ENCODE measurements at places on chromosomes 6 and 20.

DNA sequence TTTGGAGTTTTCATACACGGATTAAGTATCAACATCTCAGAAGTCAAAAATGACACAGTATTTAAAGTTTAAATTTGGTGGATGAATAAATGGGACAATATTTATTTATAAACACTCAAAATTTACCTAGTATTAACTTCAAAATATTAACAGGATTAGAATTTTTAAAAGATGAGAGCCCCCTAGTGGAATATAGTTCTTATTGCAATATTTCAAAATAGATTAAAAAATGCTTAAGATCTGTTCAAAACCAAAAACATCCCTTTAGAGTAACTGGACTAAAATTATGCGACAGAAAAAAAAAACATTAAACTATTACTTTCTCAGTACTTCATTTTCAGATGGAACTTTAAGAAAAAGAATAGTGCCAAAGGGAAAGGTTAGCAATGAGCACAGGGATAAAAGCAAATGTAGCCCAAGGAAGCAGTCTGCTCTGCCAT is 56.6 kb downstream of the SNX14 start:
- peak; percentile 25 for DNase-seq

- DNase-seq, result no peak
Observed at GRCh38 chr6:23561732-23562131, 564.3 kb upstream of the NRSN1 start.

GRCh38 chr6:106972500-106972899 is 2.0 kb downstream of the CD24 start:
- DNase-seq, result peak; percentile 37

DNA sequence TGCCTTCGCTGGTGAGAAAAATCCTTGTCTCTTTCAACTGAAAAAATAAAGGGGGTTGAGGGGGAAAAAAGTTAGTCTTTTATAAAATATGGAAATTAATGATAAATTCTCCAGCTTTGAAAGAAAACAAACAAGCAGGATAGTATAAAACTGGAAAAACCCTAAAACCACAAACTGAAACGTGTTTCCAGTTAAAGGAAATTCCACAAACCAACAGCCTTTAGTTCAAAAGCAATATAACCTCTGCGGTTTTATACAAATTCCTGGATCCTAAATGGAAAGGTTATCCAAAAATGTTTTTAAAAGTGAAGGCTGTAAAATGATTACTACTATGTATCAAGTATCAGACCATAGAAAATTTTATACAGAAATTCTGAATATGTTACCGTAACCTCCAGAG is 55.6 kb downstream of the BMP5 start:
- no peak for DNase-seq

DNA sequence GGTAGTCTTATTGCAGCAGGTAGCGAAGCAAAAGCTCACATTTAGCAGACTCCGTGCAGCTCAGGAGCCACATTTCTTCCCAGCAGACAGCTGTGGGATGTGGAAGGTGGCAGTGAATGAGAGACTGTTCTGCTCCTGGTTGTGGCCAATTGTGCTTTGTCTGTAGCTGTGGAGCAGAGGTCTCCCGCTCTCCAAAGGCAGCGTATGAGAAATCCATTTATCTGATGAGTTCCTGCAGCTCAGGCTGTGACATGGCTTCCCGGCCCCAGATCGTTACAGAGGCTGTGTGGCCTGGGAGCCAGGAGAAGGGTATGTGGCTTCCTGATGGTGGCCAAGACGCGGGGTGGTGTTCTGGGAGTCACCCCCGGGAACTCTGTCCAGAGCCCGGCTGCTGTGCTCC is 64.5 kb upstream of the KIF16B start:
- no peak for DNase-seq

GRCh38 chr20:41407607-41408006 is 41.0 kb upstream of the EMILIN3 start:
- DNase-seq, result no peak

GRCh38 chr20:41232973-41233926 is 84.3 kb downstream of the ZHX3 start:
- DNase-seq, result peak; percentile 19

DNA sequence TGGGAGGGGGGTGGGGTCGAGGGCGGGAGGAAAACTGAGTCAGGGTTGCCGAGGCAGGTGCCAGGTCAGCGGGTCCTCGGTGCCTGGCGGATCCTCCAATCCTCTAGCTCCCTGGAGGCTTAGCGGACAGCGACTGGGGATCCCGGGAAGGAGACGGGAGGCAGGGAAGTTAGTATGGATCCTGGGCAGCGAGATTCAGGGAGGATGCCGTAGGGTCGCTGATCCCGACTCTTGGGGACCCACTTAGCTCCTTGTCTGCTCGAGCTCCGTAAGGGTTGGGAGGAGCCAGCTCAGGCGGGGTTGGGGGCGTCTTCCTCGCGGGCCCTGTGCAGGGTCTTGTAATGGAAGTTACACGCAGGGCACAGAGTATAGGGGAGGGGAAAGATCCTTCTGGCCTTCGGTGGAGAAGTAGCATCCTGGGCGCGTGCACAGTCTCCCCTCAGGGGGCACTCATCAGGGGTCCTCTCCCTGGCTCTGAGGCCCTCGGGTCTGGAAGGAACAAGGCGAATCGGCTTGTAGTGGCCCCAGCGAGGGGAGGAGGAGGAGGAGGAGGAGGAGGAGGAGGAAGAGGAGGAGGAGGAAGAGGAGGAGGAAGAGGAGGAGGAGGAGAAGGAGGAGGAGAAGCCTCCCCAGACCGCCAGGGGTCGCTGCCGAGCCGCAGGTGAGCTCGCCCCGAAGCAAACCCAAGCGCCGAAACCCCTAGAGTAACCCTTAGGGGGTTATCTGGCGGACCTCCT is 6.4 kb upstream of the SLC12A5 start:
- peak; percentile 67 for DNase-seq

DNA sequence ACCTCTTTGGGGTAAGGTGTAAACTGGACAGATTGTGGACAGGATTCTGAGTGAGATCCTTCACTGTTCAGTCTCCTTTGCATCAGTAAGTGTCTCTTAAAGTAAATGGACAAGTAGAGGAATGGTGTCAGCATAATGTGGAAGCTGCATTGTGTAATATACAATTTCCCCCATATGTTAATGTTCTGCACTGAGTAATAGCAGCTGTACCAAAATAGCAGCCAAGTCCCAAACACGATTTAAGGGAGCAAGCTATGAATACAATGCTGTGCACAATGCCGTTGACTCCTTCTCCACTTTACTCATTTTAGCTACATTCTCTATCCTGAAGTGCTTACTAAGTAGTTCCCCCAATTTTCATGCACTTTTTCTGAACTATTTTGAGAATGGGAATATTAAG is 21.1 kb upstream of the TRIM26 start:
- no peak for DNase-seq

GRCh38 chr6:3542032-3542640 is 85.3 kb upstream of the SLC22A23 start:
- no peak for DNase-seq

GRCh38 chr20:58832457-58832856 is 18.2 kb downstream of the GNAS-AS1 start:
- DNase-seq, result no peak

- DNase-seq, result no peak
Observed at GRCh38 chr6:4607793-4608192, 168.4 kb upstream of the CDYL start.

DNA sequence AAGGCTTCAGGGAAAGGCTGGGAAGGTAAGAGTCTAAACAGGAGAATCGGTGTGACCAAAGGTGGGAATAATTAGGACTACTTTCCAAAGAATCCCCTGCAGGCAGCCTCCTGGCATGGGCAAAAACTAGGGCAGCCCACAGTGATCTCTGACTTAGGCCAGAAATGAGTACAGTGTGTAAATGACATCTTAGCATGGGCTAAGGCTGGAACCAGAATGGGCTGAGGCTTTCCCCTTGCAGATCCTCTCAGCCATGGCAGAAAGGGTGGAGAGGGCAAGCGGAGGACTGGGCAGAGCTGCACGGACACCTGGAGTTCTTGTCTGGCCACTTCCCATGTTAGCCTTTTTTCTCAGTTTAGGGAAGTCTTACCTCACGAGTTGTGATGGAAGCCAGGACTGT is 69.9 kb upstream of the FOXQ1 start:
- no peak for DNase-seq

- no peak for DNase-seq
Observed at GRCh38 chr6:130783416-130784107, 43.6 kb upstream of the SMLR1 start.

DNA sequence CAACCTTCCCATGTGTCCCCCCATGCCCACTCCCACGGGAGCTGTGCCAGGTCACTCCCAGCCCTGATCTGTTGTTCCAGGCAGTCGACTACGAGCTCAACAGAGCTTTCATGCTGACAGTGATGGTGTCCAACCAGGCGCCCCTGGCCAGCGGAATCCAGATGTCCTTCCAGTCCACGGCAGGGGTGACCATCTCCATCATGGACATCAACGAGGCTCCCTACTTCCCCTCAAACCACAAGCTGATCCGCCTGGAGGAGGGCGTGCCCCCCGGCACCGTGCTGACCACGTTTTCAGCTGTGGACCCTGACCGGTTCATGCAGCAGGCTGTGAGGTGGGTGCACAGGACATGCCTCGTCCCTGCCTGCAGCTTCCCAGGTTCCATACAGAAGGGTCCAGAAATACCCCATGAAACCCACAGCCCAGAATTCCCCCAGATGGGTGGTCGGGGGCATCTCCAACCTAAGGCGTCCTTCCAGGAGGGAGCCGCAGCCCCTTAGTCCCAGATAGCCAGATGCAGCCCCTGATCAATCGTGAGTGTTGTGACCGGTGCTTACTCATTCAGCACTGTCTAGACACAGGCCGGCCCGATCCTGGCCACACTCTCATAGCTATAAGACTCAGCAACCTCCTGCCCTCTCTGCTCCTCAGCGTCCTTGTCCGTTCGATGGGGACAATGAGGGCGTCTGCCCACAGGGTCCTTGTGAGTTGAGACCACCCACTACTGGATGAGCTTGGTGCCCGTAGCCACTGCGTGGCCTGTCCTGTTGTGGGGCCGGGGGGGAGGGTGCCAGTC is 142.1 kb downstream of the TAF4 start:
- DNase-seq, result no peak

- DNase-seq, result no peak
Observed at GRCh38 chr6:4872841-4873240, 96.6 kb downstream of the CDYL start.

DNA sequence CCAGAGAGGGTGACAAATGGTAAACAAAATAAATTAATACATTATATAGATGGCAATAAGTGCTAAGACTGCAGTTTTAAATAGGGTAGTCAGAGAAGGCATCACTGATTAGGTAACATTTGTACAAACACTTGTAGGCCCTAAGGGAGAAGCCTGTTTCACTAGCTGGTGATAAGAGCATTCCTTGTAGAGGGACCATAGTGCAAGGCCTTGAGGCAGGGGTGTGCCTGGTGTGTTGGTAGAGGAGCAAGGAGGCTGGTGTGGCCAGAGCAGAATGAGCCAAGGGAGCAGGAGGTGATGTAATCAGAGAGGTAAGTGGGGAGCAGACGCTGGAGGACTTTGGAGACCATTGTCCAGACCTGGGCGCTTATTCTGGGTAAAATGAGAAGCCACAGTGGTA is 70.7 kb downstream of the ANKRD6 start:
- no peak for DNase-seq

- no peak for DNase-seq
Observed at GRCh38 chr6:150631984-150632642, 32.4 kb downstream of the PLEKHG1 start.

- no peak for DNase-seq
Observed at GRCh38 chr6:22290045-22290444, 6.8 kb downstream of the PRL start.

GRCh38 chr20:60361761-60362395 is 403.7 kb downstream of the CDH26 start:
- DNase-seq, result no peak

GRCh38 chr6:52254731-52255378 is 10.6 kb upstream of the IL17F start:
- no peak for DNase-seq
